HT-29 (cell line): ENCODE measurements at places on chromosomes 3 and 15.

- DNase-seq = no peak
These were observed 156.9 kb upstream of the EIF1B start for GRCh38 chr3:40152482-40153133.

GRCh38 chr3:198062068-198062465, 102.0 kb downstream of the LMLN start:
- DNase-seq = no peak

DNA sequence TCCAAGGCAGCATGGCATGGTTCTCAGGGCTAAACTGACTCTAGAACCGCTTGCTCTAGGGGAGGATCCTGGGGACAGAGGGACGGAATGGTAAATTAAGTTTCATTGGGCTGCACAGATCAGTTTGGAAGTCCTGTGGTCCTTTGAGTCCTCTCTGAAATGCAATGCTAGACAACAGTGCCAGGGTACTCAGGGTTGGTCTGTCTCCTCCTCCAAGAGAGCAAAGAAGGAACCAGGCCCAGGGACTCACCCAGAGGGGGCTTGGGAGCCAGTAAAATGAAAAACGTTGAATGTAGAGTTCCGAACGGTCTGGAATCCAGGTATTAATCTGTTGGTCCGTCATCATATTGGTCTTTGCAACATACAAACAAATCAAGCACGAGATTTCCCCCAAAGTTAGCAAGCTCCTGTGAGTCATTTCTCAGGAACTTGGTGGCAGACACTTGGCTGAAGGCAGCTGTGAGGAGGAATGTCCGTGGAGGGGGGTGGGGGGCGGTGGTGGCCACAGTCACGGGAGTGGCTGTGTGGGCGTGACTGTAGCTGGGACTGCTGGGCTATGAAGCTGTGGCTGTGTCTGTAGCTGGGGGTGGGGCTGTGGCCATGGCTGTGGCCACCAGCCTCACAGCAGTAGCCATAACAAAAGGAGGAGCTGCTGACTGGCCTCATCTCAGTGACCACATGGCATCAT, 361.0 kb downstream of the SHQ1 start:
- DNase-seq = peak; percentile 26

DNA sequence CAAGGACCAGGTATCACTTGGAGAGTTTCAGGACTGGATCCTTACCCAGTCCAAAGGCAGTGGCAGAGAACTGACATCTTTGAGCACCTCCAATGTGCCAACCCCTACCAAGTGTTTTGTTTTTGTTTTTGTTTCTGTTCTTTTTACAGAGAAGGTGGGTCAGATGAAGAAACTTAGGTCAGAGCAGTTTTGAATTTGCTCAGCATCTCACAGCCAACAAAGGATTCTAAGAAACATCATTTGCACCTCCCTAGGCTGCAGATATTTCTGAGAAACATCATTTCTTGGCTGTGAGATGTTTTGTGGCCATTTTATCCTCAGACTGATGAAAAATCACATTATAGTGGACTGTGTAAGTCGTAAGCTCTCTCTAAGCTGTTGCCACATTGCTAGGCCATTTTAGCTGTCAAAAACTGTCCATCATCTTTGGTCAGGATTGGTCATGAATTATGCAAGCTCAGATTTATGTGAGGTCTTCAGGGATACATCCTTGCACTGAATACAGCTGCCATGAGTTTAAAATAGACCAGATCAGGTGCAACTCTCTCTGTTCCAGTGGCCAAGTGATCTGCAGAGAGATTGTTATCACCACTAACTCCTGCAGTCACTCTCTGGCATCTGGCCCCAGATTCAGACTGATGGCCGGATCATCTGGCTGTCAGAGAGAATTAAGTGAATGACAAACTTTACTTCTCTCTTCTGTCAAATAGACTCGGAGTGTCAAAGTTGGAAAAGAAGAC, 341.5 kb downstream of the EPHB1 start:
- no peak for DNase-seq

DNA sequence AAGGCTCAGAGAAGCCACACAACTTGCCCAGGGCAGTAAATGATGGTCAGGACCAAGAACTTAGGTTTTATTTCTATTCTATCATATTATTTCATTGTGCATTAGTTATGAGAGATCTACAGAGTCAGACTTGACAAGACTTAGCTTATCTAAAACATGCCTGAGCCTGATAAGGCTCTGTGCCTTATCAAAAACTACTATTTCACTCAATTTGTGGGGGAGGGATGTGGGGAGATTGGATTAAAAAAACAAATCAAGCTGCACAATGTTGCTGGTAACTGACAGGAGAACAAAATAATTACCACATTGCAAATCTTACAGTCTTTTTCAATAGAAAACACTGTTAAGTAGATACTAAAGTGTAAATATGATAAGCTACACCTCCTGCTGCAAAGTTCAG, 16.0 kb downstream of the HACD2 start:
- no peak for DNase-seq

DNA sequence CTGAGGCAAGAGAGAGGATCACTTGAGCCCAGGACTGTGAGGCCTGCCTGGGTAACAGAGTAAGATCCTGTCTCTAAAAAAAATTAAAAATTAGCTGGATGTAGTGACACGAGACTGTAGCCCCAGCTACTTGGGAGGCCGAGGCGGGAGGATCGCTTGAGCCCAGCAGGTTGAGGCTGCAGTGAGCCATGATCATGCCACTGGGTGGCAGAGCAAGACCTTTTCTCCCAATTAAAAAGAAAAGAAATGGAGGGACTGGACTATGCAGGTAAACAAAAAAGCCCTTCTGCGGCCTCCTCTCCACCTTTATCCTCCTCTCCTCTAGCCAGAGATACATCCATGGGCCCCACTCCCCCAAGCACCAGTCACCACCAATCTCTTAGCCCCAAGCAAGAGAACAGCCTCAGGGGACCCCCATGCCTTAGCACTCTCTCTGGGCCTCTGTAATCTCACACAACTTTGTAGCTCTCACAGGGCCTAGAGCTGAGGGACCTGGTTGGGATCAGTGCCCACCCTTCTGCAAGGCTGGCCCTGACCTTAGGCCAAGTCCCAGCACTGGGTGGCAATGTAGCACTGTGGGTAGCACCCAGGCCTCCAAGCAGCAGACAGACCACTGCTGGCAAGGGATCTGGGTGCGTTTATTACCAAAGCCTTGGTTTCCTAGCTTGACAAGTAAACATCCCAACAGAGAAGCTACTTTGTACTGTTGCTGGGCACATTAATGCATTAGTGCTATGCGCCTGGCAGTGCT, 43.4 kb downstream of the FAM174B start:
- no peak for DNase-seq

GRCh38 chr3:154931484-154931883, 148.6 kb upstream of the MME start:
- DNase-seq = no peak

GRCh38 chr15:67031331-67031730, 34.1 kb upstream of the SMAD3 start:
- no peak for DNase-seq

GRCh38 chr15:41713047-41713446, 52.8 kb downstream of the MGA start:
- DNase-seq = no peak

DNA sequence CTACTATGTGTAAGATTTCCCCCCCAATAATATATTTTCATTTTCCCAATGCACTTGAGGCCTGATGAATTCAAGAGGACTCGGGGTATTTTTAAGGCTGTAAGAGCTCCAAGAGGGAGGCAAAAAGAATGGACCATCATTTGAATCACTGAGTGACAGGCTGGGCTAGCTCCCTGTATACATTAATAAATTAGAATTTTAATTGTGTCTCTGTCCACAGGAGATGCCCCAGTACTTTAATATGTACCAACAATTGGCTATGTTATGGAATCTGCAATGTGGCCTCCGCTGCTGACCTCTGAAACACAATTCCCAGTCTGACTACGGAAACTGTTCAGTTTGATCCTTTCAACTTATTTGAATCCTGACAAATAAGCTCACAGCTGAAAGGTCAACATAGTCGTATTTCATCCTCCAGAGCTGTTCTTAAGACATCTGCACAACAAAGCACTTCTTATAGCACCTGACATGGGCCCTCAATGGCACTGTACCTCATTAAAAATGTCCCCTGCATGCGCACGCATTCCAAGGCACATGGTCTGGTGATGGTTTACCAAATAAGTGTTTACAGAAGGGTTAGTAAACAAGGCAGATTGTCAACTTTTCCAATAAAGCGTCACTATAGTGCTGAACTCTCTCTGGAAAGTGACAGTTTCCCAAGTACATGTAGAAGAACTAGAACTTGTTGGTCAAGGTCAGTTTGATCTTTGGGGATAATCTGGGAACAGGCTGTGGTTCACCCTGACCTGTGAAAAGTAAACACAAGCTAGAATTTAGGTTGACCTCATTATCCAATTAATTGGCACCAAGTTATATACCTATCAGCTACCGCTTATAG, 472.9 kb downstream of the FOXP1 start:
- DNase-seq = no peak

DNA sequence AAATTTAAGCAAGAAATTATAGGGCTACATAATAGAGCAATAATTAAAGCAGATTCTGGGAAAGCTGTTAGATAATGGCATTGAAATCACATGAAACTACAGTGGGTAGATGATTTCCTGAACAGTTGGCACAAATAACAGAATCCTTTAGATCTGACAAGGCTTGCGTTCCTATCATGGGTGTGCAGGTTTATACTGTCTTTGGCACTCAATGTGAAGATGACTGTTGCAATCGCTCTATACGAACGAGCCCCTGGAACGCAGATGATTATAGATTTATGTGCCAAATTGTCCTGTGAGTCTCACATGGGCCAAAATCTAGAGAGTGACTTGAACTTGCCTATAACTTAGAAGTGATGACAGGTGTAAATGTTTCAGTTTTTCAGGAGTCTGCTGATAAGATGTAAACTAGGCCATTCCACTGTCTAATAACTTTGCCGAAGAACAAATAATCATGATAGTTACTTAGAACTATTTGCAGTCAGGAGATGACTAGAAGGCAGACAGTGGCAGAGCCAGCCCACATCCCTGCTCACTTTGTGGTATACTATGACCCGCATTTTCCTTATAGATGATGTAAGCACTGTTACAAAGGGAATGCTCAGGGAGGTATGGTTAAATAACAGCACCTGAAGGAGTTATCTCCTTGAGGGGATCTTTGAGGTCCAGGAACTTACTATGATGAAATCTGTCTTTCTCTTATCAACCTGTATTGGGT, 30.5 kb upstream of the TRPC1 start:
- no peak for DNase-seq

DNA sequence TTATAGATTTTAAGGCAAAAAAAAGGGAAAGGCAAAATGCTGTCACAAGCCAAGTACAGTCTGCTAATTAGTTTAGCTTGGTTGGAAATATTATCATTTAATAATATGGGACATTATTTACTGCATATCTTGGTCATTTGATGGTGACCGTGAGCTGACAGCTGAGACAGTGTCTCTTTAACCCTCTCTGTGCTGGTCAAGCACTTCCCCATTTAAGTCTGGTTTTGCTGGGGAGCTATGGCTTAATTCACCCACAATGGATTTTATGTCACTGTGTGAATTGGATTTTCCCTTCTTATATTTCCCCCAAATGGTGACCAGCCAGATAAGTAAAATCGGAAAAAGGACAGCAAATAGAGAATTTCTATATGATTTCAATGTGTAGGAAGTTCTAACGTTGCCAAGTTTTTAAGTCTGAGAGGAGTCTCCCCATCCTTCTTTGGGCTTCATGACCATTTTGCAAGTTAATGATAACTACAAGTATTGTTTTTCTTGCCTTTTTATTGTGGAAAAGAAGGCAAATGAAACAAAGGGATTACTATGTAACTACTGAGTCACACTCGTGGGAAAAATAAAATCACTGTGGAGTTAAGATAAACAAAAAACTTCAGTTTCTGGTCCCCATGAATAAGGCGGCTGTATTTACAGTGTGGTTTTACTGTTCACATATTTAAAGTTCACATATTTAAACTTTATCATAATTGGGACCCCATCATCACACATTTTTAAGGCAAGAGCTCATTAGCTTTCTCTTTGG, 373.5 kb downstream of the NR2F2 start:
- no peak for DNase-seq

DNA sequence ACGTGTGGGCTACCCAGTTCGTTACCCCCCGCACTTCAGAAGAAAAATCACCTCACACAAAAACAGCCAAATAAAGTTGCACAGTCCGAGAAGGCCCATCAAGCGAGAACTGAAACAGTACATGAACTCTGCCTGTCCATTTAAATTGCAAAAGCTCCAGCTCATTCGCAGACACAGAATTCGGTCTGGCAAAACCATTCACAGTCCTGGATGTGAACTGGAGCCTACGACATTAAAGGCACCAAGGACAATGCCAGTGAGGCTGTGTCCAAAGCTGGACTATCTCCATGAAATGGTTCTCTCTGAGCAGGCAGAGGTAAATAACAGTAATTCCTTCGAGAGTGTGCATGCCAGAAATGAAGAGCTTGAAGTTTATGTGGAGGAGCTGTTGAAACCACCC, 261.3 kb upstream of the ICE2 start:
- no peak for DNase-seq

GRCh38 chr15:41154412-41154811, 38.3 kb upstream of the INO80 start:
- no peak for DNase-seq

GRCh38 chr3:196650740-196651311, 11.3 kb downstream of the NRROS start:
- DNase-seq = peak; percentile 42

- DNase-seq = no peak
These were observed 42.4 kb upstream of the CMTM8 start for GRCh38 chr3:32195995-32196540.

DNA sequence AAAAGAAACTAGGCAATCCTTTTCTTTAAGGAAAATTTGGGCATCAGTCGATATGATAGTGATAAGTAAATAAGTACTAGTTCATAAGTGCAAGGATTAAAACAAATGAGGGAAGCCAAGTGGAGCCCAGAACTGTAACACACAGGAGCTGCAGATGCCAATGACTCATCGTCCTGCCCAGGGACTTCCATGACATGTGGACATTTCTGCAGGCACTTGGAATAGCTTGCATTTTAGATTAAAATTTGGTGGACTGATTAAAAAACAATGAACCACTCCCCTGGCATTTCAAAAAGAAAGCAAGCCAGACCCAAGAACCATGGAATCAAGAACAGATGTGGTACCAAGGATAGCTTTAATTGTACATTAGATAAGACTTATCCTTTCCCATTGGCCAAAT, 2.9 kb downstream of the SAMD7 start:
- no peak for DNase-seq

- no peak for DNase-seq
These were observed 279.6 kb downstream of the LSAMP start for GRCh38 chr3:116165641-116166040.

DNA sequence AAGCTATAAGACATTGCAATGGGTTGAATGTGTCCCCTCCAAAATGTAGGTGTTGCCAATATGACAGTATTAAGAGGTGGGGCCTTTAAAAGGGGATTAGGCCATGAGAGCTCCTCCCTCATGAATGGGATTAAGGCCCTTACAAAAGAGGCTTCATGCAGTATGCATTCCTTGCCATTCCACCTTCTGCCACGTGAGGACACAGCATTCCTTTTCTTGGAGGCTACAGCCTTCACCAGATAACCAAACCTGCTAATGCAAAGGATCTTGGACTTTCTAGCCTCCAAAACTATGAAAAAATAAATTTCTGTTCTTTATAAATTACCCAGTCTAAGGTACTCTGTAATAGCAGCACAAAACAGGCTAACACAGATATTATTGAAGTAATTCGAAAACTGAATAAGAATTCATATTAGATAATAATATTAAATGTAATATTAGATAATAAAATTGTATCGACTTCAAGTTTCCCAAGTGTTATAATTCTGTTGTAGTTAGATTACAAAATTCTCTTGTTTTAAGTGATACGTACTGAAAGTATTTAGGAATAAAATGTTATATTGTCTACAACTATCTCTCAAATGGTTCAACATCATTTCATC, 29.4 kb upstream of the ATP8B4 start:
- peak; percentile 87 for DNase-seq
